Suppressor macrophage treated with lipopolysaccharide for 4 hours (primary cell): ENCODE measurements at places on chromosomes 11 and 22.

DNA sequence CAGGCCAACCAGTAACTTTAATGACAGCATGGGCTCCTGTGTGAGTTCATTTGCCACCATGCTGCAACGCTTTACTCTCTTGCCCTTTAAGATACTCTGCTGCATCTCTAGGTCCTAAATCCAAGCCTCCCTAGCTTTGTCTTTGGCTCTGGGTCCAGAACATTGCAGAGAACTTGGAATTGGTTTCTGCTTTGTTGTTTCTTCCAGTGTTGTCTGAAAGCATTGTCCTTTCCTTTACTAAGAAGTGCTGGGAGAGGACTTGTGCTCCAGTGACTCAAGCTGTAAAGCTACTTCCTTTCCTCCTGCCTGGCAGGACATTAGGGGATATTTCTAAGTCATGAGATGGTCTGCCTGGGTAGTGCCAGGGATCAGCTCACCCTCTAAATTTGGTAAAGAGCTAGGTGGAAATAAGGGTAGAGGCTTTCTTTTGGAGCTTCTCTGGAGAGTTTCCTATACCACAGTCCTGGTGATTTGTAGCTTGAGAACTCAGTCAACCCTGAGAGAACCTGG is 202.5 kb upstream of the CADM1 start:
- peak; percentile 86 for DNase-seq

DNA sequence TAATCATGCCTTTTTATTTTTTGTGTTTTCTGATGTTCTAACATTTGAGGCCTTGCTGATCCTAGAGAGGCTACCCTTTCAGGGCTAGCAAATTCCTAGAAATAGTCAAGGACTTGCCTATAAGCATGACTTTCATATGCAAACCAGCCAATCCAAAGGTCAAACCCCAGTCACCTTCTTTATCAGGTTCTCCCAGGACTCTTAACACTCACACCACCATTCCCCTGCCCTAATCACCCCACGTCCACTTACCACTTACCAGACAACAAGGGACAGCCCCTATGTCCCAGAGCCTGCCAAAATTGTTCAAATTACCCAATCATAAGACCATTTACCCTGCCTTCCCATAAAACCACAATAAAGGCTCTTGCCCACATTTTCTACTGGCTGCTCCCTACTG is 1339.8 kb downstream of the LRRC4C start:
- no peak for DNase-seq

- no peak for DNase-seq
Observed at GRCh38 chr11:94402355-94402754, 1.1 kb upstream of the GPR83 start.

GRCh38 chr11:76663486-76663810 is 7.1 kb downstream of the LRRC32 start:
- no peak for DNase-seq

DNA sequence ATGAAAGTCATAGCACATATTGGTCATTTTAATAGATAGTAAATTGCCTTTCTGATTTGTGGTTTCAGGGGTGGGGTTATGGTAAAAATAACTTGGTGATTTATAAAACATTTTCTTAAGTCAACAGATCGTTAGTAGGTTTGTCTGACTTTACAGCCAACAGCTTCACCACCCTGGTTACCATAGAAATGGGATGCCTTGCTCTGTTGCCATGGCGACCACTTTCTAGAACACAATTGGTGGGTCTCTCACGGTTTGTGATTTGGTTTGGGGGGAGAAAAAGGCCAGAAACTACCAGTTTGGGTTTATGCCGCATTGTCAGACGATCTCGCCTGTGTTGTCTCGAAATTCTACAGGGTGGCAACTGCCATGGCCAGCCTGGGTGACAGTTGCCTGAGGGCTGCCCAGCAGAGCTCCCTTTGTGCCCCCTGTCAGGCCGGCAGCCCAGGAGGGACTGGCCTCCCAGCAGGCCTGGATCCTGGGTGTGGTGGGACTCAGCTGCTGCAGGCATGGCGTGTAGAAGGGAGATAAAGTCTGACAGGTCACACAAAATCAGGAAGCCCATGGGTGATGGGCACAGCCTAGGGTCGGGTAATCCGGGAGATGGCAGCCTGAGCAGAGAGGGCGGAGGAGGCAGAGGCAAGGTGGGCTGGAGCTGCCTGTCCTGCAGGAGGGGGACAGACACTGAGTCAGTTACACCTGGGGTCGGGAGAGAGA is 30.9 kb downstream of the KCNC1 start:
- DNase-seq, result no peak

GRCh38 chr11:27201454-27202302 is 161.1 kb downstream of the BBOX1 start:
- DNase-seq, result no peak

GRCh38 chr22:46443850-46444389 is 93.5 kb downstream of the CELSR1 start:
- DNase-seq, result no peak

GRCh38 chr11:116114198-116114651 is 610.0 kb upstream of the CADM1 start:
- no peak for DNase-seq

DNA sequence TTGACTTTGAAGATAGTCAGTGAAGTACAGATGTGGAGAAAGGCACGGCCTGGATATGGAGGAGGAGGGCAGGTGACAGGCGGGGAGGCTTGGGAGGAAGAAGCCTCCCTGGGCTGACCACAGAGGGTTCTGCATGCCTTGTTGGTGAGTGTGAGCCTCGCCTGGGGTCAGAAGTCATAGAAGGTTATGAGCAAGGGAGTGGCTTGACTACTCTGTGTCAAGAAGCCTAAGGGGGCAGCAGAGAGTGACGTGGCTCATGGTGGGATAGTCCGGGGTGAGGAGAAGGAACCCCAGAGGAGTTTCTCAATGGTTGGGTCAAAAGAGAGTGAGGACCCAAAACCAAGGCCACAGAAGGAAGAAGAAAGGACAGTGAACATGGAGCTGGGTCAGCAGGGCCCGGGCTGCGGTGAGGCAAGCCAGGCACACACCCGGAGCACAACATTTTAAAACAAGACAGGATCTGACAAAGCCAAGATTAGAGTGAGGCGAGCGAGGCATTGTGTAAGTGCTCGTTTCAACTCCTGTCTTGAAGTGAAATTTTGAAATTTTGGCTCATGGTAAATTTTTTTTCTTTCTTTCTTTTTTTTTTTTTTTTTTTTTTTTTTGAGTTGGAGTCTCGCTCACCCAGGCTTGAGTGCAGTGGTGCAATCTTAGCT is 31.9 kb downstream of the PDGFB start:
- DNase-seq, result no peak

- no peak for DNase-seq
Observed at GRCh38 chr11:64644647-64645275, 53.7 kb downstream of the SLC22A12 start.

GRCh38 chr11:59174664-59175033 is 2.7 kb downstream of the DTX4 start:
- DNase-seq, result no peak

DNA sequence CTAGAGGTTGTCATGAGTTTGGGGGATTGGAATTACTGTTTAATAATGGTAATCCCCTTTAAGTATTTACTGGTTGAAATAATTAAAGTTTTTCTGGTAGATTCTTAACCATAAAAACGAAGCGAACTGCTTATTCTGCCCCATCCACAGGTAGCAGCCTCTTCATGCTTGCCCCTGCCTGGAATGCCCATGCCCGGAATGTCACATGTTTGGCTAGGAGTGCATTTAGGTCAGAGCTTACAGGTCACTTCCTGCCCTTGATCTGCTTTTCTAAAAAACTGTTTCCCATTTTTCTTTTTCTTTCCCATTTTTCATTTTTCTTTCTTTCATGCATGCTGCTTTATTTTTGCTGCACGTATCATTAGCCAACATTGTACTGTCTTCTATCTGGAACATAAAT is 69.1 kb downstream of the YAP1 start:
- no peak for DNase-seq

DNA sequence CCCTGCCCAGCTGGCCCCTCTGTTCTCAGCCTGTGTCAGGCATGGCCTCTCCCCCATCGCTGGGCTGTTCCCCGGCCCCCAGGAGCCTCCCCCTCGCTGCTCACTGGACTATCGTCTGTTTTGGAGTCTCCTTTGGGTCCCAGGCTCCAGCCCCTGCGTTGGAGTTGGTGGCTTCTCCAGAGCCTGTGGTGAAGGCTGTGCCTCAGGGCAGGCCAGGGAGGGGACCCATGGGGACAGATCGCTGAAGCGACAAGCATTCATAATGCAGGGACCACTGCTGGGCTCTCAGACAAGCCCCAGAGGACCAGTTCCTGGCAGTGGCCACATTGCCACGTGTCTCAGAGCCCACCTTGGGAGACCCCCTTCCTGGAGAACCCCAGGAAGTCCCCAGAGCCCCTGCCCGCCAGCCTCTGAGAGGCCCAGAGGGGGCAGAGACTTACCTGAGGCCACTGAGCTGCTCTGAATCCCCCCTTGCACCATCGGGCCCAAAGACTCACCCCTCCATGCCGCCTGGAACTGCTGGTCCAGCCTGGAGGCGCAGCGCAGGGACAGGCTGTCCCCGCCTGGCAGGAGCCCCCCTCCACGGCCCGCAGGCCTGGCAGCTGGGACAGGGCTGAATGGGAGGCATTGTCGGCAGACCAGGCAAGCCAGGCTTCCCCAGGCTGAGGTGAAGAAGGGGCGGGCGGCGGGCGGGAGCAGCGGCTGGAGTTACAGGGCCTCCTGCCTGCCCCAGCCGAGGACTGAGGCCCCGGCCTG is at the start of gene CHADL:
Gene CHADL, minus strand, starts transcription at position 555 of the 756 bp plus-strand sequence. Its CDS starts 50 bp downstream, at position 505.
- DNase-seq, result no peak

DNA sequence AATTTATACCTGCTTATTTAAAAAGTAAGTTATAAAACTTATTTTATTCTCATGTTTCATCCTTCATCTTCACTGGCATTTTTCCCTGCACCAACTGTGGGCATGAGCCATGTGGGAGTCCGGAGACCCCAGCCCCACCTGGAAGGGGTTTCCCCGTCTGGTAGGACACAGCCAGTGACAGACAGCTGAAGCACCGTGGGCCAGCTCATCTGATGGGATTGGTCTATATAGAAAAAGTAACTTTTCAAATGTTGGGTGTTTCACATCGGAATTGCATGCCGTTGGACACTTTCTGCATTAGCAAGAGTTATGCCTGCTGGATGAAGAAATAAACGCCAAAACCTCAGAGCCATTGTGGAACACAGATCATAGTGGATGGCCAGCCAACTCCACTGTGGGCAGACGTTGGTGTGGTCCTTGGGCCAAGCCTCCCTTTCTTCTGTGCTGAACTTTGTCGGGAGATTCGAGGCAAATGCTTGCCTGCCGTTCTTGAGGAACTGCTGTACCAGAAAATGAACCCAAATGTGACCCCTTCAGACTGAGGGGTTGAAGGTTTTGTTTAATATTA is 1329.3 kb downstream of the TBC1D22A start:
- DNase-seq, result no peak

DNA sequence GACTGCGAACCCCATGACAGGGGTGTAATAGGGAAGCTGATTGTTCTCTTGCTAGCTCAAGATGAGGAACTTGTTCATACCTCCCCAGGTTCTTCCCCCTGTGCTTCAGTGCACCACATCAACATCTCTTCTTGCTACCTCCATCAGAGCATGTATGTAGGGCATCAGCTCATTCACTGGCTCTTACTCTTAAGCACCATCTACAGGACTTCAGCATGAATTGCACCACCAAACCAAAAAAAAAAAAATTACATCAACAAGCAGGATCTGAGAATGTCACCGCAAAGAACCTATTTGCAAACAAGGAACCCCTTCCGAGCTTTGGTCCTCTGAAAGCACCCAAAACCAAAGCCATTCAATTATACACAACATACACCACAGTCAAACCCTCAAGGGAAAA is 2226.5 kb upstream of the RAG2 start:
- no peak for DNase-seq

DNA sequence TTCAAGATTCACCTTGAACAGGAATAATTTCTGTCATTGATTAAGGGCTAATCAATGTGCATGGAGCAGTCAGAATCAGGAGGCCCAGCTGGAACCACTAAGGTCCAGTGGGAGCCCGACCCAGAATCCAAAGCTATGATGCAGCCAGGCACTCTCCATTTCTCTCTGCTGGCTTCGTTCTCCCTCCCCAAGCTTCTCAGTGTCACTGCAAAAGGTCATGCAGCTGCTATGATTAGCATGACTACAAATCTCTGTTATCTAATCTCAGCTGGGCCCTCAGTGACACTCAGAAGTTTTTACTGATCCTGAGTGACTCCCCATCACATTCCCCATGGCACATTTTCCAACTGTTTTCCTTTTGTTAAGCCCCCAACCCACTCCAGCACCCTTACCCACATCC is 31.1 kb upstream of the PRSS23 start:
- DNase-seq, result no peak

GRCh38 chr11:57409321-57410100 is 17.4 kb downstream of the SLC43A3 start:
- no peak for DNase-seq

DNA sequence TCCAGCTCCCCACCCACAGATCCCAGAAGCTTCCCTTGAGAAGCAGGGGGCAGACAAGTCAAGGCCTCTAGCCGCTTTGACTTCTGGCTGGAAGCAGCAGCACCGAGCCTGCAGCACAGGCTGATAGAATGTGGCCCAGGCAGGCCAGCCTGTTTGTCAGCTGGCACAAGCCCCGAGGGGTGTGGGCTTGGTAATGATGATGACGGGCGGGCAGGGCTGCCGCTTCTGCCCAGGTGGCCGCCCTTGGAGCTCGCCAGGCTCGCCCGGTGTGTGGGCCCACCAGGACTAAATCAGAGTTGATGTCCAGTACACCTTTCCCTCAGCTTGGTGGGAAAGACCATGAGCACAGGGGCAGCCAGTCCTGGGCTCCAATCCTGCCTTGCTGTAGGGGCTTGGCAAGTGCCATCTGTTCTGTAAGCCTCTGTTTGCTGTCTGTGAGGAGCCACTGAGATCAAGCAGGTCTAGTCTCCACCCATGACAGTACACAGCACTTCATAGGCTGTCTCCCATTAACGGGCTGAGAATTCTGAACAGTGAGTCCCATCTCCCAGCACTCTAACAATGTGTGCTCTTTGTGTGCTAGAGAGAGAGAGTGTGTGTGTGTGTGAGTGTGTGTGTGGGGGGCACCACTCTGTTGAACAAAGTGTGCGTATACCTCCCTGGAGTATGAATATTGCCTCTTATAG is 26.8 kb downstream of the MICAL2 start:
- no peak for DNase-seq

- no peak for DNase-seq
Observed at GRCh38 chr22:43931771-43932170, 8.2 kb downstream of the PNPLA3 start.

DNA sequence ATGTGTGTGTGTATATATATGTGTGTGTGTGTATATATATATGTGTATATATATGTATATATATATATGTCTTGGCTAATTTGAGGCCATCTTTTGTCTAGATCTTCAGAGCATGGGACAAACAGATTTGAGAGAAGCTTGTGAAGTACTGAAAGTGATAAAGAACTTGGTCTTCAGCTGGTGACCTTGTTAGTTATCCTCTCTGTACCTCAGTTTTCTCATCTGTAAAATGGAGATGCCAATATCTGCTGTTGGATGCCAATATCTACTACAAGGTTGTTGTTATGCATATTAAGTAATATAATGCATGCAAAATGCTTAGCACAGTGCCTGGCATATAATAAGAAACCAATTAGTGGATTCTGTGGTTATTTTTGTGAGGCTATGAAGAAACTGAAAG is 2.5 kb upstream of the FEZ1 start:
- no peak for DNase-seq

- no peak for DNase-seq
Observed at GRCh38 chr22:42258126-42258525, 12.3 kb downstream of the TCF20 start.

- peak; percentile 90 for DNase-seq
Observed at GRCh38 chr22:36641902-36642640, 61.5 kb downstream of the CACNG2 start.
